ENCODE measurements at places on chromosomes 5 and 9.

GRCh38 chr9:87853302-87853701 lies 29.4 kb upstream of the SPATA31E1 start:
- DNase-seq: no peak

DNA sequence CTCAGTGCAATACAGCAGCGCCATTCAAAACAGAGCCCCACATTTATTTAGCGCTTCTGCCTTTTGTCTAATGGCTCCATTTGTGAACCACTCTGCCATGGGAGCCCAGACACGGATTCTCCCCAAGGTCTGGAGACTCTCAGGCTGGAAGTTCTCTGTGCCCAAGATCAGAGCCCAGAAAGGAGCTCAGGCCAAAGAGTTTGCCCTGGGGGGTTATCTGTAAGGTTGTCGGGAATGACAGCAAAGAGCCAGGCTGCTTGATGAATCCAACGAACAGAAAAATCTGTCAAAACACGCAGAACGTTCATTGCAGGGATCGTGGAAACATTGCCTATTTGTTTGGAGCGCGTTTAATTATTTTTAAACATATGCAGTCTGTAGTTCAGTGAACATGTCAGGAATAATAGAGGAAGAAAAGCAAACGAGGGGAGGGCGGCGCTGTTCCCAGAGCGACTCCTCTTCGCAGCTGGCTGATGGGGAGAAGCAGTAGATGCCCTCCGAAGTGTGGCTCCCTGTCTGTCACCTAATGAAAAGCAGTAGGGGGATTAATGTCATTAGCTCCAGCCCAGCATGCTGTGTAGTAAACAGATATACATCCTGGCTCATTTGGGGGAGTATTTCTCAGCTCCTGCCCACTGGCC lies 464.9 kb upstream of the MPDZ start:
- no peak for DNase-seq

- DNase-seq: no peak
These were observed 2.3 kb downstream of the TUT7 start for GRCh38 chr9:86351880-86352279.

- no peak for DNase-seq
These were observed 339.7 kb upstream of the CLINT1 start for GRCh38 chr5:158198636-158199035.

GRCh38 chr5:166602271-166602670 lies 1689.2 kb upstream of the WWC1 start:
- no peak for DNase-seq

DNA sequence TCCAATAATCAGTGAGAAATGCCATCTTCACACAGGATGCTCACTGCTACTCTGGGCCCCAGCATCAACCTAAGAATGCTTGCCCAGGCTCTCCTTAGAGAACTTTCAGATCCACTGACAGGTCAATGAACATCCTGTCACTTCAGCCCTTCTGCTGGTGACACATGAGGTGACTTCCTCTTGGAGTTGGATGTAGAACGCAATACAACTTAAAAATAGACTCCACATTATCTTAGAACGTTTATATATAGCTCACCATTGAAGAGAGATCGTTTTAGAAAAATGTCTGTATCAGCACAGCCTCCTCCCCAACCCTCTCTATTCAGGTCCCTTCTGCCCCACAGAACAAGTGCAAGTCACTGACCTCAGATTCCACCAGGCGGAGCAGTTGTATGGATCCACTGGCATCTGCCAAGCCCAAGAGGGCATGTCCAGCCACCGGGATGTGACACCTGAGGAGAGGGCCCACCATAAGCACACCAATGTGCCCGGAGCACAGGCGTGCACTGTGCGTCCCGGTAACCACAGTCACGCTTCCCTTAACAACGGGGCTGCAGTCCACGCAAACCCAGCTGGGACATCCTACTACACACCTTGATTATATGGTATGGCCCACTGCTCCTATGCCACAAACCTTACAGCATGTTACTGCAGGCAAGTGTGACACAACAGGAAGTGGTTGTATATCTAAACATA lies 2.9 kb downstream of the DPH7 start:
- no peak for DNase-seq

DNA sequence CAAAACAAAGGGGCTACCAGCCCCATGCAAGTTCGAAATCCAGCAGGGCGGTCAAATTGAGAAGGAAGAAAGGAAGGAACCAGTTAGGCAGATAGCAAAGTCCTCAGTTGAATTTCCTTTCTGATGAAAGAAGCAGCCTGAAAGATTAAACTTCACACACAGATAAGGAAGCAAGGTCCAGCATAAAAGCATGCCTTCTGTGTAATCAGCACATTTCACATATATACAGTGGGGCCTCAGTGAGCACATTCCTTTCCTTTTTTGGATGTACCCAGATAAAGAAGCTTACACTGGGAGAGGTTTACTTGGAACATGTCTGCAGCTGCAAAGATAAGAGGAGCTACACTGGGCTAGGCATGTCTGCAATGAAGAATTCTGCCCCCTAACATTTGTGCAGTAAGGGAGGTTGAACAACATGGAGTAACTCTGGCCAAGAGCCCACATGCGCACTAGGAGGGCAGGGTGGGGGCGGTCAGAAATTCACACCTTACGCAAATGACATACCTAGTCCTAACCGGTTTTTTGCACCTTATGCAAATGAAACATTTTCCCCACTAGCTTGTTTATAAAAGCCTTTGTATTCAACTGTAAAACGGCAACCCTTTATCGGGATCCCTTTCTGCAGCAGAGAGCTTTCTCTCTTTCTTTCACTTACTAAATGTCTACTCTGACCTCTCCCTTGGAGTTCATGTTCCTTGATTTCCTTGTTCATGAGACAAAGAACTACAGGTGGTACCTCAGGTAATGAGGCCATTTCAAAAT lies 149.7 kb upstream of the FBXL17 start:
- no peak for DNase-seq

- no peak for DNase-seq
These were observed 47.2 kb downstream of the RAB24 start for GRCh38 chr5:177256296-177256695.

GRCh38 chr5:151078490-151079262 lies 2.2 kb downstream of the TNIP1 start:
- peak; percentile 81 for DNase-seq

DNA sequence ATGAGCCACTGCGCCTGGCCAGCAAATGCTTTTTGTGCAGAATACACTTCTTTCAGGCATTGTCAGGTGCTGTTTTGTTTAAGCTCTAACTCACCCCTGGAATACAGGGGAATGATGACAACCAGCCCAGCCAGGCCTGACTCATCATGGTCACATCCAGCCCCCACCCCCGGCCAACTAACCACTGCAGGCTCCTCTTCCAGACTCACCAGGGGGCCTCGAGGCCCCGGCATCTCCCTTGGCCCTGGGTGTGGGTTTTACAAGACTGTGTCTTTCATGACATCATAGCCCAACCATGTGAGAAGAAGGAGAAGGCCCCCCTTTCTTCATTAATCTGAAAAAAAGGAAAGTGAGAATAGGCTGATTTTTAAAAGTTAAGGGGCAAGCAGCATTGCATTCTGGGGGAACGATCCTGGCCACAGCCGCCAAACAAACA lies 35.5 kb downstream of the OLFML2A start:
- no peak for DNase-seq

DNA sequence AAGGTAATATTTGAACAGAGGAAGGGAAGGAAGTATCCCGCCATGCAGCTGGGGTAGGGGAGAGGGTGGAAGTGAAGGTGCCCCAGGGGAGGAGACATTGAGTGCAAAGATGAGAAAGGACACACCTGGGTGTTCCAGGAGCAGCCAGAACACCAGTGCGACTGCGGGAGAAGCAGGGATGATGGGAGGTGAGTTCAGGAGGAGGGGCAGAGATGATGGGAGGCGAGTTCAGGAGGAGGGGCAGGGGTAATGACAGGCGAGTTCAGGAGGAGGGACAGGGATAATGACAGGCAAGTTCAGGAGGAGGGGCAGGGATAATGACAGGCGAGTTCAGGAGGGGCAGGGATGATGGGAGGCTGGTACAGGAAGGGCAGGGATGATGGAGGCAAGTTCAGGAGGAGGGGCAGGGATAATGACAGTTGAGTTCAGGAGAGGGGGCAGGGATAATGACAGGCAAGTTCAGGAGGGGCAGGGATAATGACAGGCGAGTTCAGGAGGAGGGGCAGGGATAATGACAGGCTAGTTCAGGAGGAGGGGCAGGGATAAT lies 17.2 kb upstream of the SPOCK1 start:
- no peak for DNase-seq

DNA sequence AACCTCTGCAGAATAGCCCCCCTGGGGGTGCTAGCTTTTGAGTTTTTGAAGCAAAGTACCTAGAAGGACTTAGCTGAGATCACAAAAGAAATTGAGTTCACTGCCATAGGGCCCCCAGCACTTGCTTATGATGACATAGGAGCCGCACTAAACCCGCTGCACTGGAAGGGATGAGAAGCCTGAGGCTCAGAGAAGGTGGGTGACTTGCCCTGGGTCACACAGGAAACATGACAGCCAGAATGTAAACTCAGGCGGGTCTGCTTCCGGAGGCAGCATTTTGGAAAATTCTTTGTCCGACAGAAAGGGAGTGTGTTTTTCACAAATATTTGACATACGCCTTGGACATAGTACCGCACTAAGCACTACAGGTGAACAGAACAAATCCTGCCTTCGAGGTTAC lies 8.4 kb upstream of the TOR1B start:
- no peak for DNase-seq

GRCh38 chr9:36123515-36123914 lies 13.0 kb upstream of the GLIPR2 start:
- no peak for DNase-seq

DNA sequence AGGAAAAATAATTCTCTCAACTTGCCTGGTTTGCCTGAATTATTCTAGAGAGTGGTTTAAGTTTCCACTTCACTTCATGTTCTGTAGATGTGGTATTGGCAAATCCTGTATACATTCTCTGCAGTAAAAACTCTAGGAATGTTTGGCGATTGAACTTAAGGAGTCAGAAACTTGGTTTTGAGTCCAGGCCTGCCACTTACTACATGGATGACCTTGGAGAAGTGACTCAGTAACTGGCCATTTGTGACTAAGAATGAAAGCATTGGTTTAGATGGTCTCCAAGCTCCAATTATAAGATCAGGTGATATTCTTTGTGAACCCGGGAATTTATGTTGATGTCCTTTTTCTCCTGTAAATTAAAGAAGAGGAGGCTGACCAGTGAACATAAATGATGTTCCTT lies 233.8 kb downstream of the GAS1 start:
- DNase-seq: no peak

GRCh38 chr5:170319301-170319700 lies 21.7 kb upstream of the LCP2 start:
- DNase-seq: no peak

- DNase-seq: no peak
These were observed 439.1 kb downstream of the NR2F1-AS1 start for GRCh38 chr5:93141969-93142368.

GRCh38 chr9:18379073-18379811 lies 94.7 kb upstream of the ADAMTSL1 start:
- DNase-seq: no peak

- no peak for DNase-seq
These were observed 395.5 kb upstream of the IRX1 start for GRCh38 chr5:3199962-3200755.

DNA sequence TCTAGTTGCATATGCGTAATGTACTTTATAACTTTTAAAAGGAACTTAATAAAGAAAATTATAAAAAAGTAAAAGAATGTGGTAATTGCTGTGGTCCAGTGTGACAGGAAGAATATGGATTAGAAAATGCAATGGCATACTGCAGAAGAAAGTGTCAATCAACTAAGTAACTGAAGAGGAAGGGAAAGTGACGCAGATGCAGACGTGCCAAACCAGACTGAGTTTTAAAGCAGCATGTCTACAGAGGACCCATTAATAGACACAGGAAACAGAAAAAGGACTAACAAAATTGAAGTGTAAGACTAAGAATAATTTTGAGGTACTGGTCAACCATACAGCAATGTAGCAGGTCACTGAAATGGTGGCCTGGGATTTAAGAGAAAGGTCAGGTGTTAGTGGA lies 73.3 kb downstream of the DPYSL3 start:
- DNase-seq: no peak

DNA sequence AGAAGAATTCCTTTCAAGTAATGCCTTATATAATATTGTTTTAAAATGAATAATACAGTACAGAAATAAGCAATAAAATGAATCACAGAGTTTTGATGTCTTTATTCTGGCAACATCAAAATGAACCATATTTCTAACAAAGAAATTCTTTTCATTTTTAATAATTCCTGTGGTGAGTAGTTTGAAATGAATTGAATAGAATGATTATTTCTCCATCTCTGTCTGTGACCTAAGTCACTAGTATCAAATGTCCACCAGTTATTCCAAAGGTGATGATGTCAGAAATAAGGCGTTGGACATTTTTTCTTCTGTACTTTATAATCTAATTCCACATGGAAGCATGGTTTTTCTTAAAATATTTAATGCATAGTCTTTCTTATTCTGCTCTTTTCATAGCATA lies 106.2 kb downstream of the ADAMTSL1 start:
- DNase-seq: no peak

- no peak for DNase-seq
These were observed 513.2 kb downstream of the NFIB start for GRCh38 chr9:13800776-13801175.

- peak; percentile 38 for DNase-seq
These were observed 36.6 kb upstream of the RAPGEF1 start for GRCh38 chr9:131776473-131776872.

GRCh38 chr5:74816875-74817274 lies 49.3 kb downstream of the FAM169A start:
- DNase-seq: no peak

- DNase-seq: no peak
These were observed 260.7 kb upstream of the KCNN2 start for GRCh38 chr5:114101153-114101552.

DNA sequence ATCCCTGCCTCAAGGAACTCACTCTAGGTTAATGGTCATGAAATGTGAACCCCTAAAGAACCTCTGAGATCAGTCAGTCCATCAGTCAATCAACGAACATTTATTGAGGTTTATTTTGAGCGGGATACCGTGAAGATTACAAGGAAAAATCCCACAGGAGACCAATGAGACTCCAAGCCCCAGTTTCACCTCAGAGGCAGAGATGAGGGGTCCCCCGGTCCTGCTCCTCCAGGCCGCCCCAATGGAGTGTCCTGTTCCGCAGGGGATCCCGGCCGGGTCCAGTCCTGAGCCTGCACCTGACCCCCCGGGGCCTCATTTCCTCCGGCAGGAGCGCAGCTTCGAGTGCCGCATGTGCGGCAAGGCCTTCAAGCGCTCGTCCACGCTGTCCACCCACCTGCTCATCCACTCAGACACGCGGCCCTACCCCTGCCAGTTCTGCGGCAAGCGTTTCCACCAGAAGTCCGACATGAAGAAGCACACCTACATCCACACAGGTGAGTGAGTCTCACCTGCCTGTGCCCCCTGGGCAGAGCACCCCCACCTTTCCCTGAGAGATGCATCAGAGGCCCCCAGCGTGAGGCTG lies 11.0 kb downstream of the GFI1B start:
- no peak for DNase-seq

DNA sequence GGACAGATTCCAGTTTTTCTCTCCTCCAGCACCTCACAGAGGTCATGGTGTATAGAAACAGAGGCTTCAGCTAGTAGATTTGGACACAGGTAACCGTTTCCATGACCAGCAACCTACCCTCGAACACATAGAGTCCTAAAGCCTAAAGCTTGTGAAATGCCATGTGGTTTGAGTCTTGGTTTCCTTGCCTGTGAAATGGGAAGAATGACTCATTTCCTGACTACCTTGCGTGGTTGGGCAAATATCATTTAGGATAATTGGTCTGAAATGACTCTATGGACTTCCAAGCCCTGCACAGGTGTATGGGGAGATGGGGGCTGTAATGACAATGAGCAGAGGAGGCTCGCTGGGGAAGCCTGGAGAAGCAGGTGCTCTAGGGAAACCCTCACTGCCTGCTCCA lies 134.6 kb downstream of the TTLL11 start:
- no peak for DNase-seq

All from activated T-cell treated with anti-CD3 and anti-CD28 coated beads, Interleukin-2, amount 50 U/mL, for 24 hours (primary cell).